ENCODE measurements at places on chromosomes 2 and 18.

DNA sequence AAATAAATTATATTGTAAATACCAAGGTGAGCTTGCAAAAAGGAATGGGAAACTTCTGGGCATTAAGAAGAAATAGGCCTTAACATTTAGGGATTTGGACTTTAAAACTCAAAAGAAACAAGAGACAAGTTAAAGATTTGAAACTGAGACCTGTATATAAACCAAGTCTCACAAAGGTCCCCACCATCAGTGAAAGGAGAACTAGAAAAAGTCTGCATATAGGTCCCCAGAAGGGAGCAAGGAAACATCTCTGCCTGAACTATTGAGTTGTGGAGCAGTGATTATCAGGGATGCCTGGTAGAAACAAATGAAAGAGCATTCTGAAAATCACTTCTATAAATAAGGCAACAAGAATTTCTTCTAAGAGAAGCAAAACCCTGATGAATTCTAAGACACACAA lies 30.5 kb upstream of the ITGAV start:
- DNase-seq = no peak

DNA sequence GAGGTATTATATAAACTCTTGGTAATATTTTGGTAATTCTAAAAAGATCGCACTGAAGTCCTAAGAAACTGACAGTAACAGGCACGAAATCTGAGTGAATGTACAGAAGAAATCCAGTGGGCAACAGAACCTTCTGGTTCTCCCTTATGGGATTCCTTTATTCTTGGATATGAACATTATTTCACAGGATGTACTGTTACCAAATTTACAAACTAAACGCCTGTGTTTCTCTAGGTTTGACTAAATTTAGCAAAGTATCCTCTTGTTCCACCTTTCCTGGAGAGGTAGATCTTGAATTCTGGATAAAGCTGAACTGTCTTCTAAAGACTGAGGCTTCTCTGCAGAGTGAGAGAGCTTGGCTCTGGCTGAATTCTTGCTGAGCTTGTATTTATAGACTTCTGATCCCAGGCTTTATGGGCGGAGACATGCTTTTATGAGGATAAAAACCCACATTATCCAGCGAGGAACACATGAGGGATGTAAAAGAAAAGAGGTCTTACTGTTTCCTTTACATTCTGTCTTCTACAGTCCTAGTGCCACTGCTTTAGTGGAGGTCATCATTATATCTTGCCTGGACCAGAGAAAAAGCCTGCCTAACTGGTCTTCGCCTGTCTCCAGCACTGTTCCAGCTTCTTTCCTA lies 220.8 kb downstream of the CDH2 start:
- DNase-seq = no peak

DNA sequence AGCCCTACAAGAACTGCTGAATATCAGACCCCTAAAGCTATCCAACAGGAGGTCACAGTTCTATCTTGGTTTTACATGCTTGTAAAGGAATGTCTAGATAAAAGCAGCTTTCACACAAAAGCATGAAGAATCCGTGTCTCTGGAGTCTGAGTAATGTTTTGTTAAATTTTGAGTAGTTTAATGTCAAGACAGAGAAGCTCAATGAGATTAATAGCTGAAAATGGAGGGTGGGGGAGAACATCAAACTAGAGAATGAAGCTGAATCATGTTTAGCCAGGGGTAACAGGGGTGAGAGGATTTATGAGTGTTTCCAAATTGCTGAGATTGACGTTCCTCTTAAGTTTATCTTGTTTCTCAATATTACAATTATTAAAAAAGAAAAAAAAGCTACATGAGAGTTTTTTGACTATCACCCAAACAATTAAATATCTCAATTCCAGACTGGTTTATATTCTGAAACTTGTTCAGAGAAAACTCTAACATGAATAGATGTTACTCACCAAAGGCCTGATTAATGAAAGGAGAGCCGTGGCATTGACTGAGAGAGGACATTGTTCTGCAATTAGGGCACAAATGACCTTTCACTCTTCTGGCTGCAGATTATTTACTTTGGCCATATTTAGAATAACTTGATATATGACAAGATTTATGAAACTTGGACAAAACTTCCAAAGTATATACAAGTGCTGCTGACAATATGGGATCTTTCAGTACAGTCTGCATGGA lies 266.4 kb upstream of the ETAA1 start:
- DNase-seq = no peak

- DNase-seq = no peak
These were observed 189.3 kb downstream of the LTBP1 start for GRCh38 chr2:33136056-33136455.

DNA sequence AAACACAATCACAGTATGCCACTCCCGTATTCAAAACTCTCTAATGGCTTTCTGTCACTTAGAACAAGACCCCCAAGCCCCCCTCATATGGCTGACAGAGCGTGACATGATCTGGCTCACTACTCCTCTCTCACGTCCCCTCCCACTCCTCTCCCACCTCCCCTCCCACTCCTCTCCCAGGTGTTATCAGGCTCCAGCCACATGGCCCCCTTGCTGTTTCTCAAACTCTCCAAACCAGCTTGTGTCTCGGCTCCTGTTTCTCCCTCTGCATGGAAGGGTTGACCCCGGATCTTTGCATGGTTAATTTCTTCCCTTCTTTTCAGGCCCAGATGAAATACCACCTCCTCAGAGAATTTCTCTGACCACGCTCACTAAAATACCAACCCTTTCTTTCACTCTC lies 180.8 kb downstream of the SLC8A1 start:
- no peak for DNase-seq

- no peak for DNase-seq
These were observed 80.5 kb upstream of the AFF3 start for GRCh38 chr2:100222844-100223243.

GRCh38 chr2:28527196-28527595 lies 31.3 kb downstream of the PLB1 start:
- no peak for DNase-seq
